ENCODE measurements at places on chromosomes 7 and 10. TPM values are rescaled to one million over a fixed set of nuclear protein-coding genes. Genes with fewer than 3 reads are reported as not detected.

Gene ITIH5
- 9.9 TPM for total RNA-seq

Gene MSMB
- total RNA-seq = not detected

Gene GIMAP6
- total RNA-seq = 10.6 TPM

Gene OPN4
- total RNA-seq = not detected

Gene CCDC6
- 35.8 TPM for total RNA-seq

Gene ELN
- 92.6 TPM for total RNA-seq

Gene BRAF
- total RNA-seq = 51.1 TPM

Gene DLG5
- 22.6 TPM for total RNA-seq

Gene LLCFC1
- not detected for total RNA-seq

Gene CALHM1
- total RNA-seq = not detected

Gene WNT8B
- total RNA-seq = not detected

Gene CPA2
- total RNA-seq = 4,381 TPM

Gene ARMS2
- not detected for total RNA-seq

Gene USP6NL
- 13.7 TPM for total RNA-seq

Gene FAM241B
- 1.8 TPM for total RNA-seq

Gene CHST3
- 19.4 TPM for total RNA-seq

Gene EXOSC1
- 33.2 TPM for total RNA-seq

Gene LRRD1
- not detected for total RNA-seq

Gene TMEM236
- total RNA-seq = 0.52 TPM

Gene SLC26A3
- not detected for total RNA-seq

Gene KIF5B
- total RNA-seq = 59.9 TPM

Gene PHYH
- total RNA-seq = 23.4 TPM

Gene MRLN
- not detected for total RNA-seq

Gene NT5C3A
- total RNA-seq = 20.4 TPM

Gene FAM200A
- total RNA-seq = 3.9 TPM

Gene DOCK4
- 24.9 TPM for total RNA-seq

Gene FZD8
- total RNA-seq = 12.9 TPM

Gene AKR1B15
- total RNA-seq = not detected

Gene CPA4
- total RNA-seq = 10.2 TPM

Gene RASA4
- total RNA-seq = 34.2 TPM

Gene TDRD1
- total RNA-seq = 0.99 TPM

Gene KLF14
- total RNA-seq = 1.6 TPM

Gene HOXA10
- total RNA-seq = not detected

Gene PYROXD2
- 4.9 TPM for total RNA-seq

Gene LEP
- total RNA-seq = 1.8 TPM

Gene EN2
- total RNA-seq = not detected

Gene MET
- total RNA-seq = 21.3 TPM

Gene TLX1
- 0.52 TPM for total RNA-seq

Gene ZMIZ2
- total RNA-seq = 30.9 TPM

Gene SFTPA1
- not detected for total RNA-seq

Gene PGAM2
- not detected for total RNA-seq

Gene MYOF
- total RNA-seq = 21.1 TPM

Gene IDI2
- not detected for total RNA-seq

Gene CDK14
- 21.8 TPM for total RNA-seq

Gene FAM25A
- not detected for total RNA-seq
